NCI-H1694 (cell line): ENCODE measurements at places on chromosomes 3 and 15.
A peak's percentile ranks its signal among the peaks of the same experiment; 100 is the strongest.

- DNase-seq, result no peak
Measured at GRCh38 chr3:110198717-110199587, 861.6 kb upstream of the DPPA4 start.

DNA sequence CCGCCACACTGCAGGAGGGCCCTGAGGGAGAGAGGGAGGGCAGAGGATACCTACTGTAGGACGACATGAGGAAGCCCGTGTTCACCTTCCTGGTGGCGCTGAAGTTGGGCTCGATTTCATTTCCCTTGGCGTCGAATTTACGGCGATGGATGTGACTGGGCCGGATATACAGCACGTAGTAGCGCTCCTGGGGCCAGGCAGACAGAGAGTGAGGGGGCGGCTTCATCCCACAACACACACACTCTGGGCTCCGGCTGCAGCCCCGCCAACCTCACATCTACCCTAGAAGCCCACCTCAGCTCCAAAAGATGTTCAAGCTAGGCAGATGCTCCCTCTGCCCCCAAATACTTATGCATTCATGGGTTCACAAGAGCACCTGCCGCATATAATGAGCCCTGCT lies 4.5 kb downstream of the ARPIN start:
- DNase-seq, result no peak

GRCh38 chr15:78239811-78240210 lies 5.4 kb upstream of the ACSBG1 start:
- no peak for DNase-seq

DNA sequence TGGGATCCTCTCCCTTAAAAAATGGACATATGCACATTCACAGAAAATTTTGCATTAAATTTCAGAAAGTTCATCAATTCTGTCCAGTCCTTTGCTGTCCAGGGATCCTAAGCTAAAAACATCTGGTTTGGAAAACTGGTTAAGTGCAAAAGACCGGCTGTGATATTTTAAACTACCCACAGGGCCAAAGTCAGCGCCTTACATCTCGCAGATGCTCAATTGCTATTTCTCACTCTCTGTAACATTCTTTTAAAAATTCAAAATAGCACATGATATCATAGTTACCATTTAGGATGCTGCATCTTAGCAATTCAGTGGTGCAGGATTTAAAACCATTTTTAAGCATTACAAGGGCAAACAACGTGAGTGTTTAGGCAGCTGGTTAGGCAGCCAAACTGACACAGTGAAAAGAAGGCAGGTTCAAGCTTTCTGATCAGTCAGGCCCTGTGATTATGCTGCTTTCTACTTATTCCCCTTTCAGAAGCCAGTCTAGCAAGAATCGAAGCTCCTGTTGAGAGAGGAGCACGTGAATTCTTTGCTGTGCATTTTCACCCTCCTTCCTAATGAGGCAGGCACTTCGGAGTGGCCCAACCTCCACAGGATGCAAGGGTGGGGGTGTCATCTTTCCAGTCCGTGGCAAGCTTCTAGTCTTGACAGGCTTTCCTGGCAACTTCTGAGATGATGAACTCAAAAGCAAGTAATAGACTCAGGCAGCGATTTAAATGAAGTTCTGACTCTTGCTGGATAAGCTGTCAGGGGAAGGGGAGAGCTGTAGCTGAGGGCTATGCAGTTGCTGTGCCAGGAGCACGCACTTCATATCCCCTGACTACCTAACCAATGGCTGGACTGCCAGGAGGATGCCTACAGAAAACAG lies 8.8 kb downstream of the PRICKLE2 start:
- DNase-seq, result no peak

DNA sequence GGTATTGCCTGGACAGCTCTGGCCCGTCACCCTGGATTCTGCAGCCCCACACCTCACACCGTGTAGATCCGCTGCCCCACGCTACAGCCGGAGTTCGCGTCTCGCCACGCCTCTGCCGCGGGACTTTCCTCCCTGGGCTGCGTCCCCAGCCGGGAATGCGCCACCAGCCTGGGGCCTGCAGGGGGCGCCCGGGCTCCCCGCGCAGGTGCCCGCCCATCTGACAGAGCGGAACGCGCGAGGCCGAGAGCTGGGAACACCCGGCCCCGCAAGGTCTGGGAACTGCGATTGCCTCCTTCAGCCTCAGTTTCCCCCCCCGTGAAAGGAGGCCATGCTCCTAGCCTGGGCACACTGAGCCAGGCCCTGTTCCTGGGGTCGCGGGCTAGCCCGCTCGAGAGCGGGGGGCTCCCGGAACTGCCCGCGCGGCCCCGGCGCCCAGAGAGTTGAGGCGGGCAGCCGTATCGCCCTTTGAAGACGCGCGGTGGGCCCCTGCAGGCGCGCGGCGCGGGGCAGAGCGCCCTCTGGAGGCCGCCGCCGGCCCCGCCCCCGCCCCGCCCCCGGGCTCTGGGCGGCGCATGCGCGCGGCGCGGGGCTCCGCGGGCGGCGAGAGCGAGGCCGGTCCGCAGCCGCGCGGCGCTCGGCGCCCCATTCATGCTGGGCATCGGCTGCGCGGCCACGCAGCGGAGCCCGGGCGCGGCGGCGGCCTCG lies at the start of gene PLXNA1:
TSS of gene PLXNA1 (plus strand) at position 645 of the 705 bp plus-strand sequence. CDS start 5,479 bp downstream, outside the sequence.
- peak; percentile 26 for DNase-seq
